ENCODE measurements at places on chromosomes 13 and 19.
A peak's percentile ranks its signal among the peaks of the same experiment; 100 is the strongest.

- no peak for DNase-seq
Measured at GRCh38 chr19:15866636-15867035, 31.2 kb downstream of the CYP4F2 start.

- DNase-seq = peak; percentile 56
Measured at GRCh38 chr19:53424968-53425597, 6.7 kb upstream of the ZNF761 start.

GRCh38 chr19:33311326-33311682, 9.0 kb upstream of the CEBPA start:
- no peak for DNase-seq

- DNase-seq = no peak
Measured at GRCh38 chr19:41930926-41931592, 2.8 kb upstream of the ERFL start.

GRCh38 chr13:28671126-28671792, 12.3 kb downstream of the POMP start:
- no peak for DNase-seq

All from stimulated activated naive CD4-positive, alpha-beta T cell (primary cell).